ENCODE measurements at places on chromosomes 3 and 15. TPM values are rescaled to one million over a fixed set of nuclear protein-coding genes. Genes with fewer than 3 reads are reported as not detected.

The TRPM1 gene
- total RNA-seq: not detected

The PLAAT1 gene
- 24.3 TPM for total RNA-seq

The PPM1M gene
- total RNA-seq: 11.6 TPM

DNA sequence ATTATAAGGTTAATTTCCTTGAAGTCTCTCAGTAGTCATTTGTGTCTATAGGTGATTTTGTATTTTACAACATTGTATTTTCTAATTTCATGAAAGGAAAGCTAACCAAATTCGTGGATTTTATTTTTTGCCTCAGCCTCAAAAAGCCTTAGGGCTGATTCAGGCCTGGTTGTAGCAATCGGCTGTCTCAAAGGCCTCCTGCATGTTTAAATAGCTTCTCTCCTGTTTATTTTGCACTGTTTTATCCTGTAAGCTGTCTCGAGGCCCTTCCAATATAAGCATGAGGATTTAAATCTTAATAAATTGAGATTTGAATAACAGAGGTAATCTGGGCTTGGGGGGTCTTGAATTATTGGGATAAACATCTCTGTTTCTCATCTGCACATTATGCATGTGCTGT, 51.7 kb upstream of the ICE2 start:
- no peak for DNase-seq
